Thymus (tissue), 14 donors: ENCODE measurements at places on chromosomes 7 and 10. TPM values are rescaled to one million over a fixed set of nuclear protein-coding genes. Genes with fewer than 3 reads are reported as not detected.

The HOXA1 gene
- total RNA-seq, result 0.28 TPM

The EGR2 gene
- 6.6 TPM for total RNA-seq

The AGBL3 gene
- 1.9 TPM for total RNA-seq

The PRTFDC1 gene
- 9.1 TPM for total RNA-seq

The C7orf57 gene
- 0.05 TPM for total RNA-seq

The MYOZ1 gene
- 0.61 TPM for total RNA-seq

The TMEM236 gene
- 0.24 TPM for total RNA-seq

The CNPY1 gene
- not detected for total RNA-seq

The TSPAN33 gene
- total RNA-seq, result 29.2 TPM

The LEP gene
- 0.05 TPM for total RNA-seq

The CLDN12 gene
- 8.1 TPM for total RNA-seq

The SAMD9L gene
- total RNA-seq, result 38.5 TPM

GRCh38 chr10:7948371-7949000, 106.0 kb upstream of the GATA3 start:
- no peak overlapping the region for H3K4me3 ChIP-seq
- H3K27ac ChIP-seq, result no peak overlapping the region
- H3K36me3 ChIP-seq, result no peaks in the 10 kb centered on the region
- H3K4me1 ChIP-seq, result peaks cover 3% of the 10 kb centered on the region
- H3K27me3 ChIP-seq, result no peaks in the 10 kb centered on the region

DNA sequence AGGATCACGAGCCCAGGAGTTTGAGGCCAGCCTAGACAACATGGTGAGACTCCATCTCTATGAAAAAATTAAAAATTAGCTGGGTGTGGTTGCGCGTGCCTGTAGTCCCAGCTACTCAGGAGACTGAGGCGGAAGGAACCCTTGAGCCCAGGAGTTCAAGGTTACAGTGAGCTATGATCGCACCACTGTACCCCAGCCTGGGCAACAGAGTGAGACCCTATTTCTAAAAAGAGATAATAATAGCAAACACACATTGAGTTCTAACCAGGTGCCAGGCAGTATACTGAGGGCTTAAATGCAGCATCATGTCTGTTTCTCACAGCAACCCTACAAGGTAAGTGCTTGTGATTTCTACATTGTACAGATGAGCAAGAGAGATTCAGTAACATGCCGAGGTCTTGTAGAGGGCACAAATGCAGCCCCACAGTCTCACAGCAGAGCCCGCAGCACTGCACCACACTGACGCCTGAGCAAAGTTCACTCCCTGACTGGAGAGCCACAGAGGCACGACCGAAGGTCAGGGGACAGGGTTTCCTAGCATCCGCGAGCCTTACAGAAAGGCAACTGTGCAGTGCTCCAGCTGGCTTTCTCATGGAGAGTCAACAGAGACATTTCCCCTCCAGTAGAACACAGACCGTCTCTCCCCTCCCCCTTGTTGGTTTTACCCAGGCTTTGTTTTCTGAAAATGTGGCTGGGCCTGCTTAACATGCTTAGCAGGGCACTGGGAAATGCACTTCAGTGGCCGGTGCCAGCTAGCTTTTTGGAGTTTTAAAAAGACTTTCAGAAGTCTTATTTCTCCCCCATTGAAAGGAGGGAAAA, 36.5 kb downstream of the PDSS1 start:
- no peak overlapping the region for H3K27ac ChIP-seq
- H3K27me3 ChIP-seq, result no peaks in the 10 kb centered on the region
- peaks cover 85% of the 10 kb centered on the region for H3K36me3 ChIP-seq
- no peak overlapping the region for H3K4me3 ChIP-seq
- no peaks in the 10 kb centered on the region for H3K4me1 ChIP-seq

GRCh38 chr10:48526011-48526821, 78.7 kb downstream of the ARHGAP22 start:
- H3K4me3 ChIP-seq, result no peak overlapping the region
- H3K27ac ChIP-seq, result no peak overlapping the region
- peaks cover 25% of the 10 kb centered on the region for H3K27me3 ChIP-seq
- no peak for DNase-seq

DNA sequence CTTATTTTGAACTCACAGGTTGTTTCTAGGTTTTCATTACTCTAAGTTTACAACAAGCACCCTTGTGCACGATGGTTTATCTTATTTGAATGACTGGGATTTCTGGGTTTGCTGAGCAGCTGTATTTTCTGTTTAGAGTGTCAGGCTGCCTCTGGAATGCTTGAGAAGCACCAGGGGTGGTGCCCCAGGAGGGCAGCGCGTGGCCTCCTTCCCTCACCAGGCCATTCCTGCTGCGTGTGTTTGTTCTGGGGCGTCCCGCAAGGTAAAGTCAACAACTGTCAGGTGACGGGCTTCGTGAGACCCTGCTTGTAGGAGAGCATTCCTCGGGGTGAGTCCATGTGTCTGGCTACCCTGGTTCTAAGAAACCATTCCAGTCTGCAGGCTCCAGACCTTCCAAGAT, 54.9 kb downstream of the FAM171A1 start:
- DNase-seq, result no peak
- H3K27ac ChIP-seq, result no peak overlapping the region
- no peak overlapping the region for H3K4me3 ChIP-seq
- H3K36me3 ChIP-seq, result no peaks in the 10 kb centered on the region

DNA sequence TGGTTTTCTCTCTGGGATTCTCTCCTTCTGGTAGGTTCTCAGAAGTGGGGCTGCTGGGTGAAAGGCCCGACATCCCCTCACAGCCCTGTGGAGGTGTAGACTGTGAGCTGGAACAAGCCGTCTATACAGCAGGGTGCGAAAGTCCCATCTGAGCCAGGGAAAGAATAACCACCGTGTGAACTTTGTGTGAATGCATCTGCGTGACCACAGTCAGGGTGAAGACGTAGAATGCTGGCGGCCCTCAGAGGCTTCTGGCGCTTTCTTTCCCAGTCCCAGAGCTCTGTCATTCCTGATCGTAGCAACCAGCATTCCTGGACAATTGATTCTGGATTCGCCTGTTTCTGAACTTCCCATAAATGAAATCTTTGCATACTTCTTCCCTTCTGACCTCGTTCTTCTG, 30.0 kb downstream of the ELFN1 start:
- DNase-seq, result no peak
- H3K4me3 ChIP-seq, result no peak overlapping the region
- H3K4me1 ChIP-seq, result peaks cover 2% of the 10 kb centered on the region
- H3K27ac ChIP-seq, result no peak overlapping the region
- H3K27me3 ChIP-seq, result peaks cover 30% of the 10 kb centered on the region

DNA sequence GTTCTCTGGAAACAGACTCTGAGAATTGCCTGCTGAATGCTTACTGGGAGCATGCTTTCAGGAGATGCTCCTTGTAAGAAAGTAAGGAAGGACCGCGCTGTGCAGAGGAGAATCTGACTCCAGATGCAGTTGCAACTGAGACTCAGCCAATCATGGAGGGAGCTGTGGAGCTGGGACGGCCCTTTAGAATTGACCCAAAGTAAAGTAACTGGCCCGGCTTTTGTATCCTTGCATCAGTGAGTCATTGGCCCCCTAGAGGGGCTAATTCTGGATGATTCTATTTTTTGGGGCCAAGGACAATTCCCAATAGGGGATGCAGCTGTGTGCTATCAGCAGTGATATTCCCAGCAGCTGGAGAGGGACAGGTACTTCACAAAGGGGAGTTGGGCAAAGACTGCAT, 170.4 kb downstream of the PTEN start:
- no peak overlapping the region for H3K4me3 ChIP-seq
- no peak overlapping the region for H3K27ac ChIP-seq
- no peak for DNase-seq

DNA sequence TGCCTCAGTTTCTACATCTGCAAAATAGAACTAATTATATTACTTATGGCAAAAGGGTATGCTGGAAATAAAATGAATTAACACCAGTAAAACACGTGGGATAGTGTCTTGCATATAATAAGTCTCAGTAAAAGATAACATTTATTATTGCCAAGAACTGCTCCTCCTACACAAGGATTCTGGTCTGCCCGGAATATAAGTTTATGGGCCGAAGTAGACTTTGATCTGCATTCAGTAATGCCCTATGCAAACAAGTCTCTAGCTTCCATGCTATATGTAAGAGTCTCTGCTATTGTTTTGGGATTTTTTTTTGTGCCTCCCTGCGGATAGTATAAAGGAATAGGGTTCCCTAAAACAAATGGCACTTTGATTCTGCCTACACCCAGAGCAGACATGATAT, 125.6 kb upstream of the SLC26A5 start:
- no peak overlapping the region for H3K4me3 ChIP-seq
- no peaks in the 10 kb centered on the region for H3K36me3 ChIP-seq
- no peak overlapping the region for H3K27ac ChIP-seq
- DNase-seq, result no peak

DNA sequence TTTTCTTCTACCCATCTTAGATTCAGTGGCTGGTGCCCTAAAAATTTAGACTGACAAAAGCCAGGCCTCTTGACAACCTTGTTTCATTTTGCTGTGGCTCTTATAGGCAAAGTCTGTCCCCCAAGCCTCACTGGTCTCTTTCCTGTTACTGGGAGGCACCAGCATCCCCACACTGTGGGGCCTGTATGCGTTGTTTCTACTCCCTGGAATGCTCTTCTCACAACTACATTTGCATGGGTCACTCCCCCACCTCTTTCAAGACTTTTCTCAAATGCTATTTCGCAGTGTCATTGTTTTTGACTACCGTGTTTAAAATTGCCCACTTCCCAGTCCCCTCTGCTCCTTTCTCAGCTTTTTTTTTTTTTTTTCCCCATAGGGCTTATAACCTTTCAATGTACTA, 108.7 kb upstream of the DGKB start:
- H3K4me1 ChIP-seq, result no peaks in the 10 kb centered on the region
- H3K36me3 ChIP-seq, result no peaks in the 10 kb centered on the region
- no peaks in the 10 kb centered on the region for H3K27me3 ChIP-seq
- no peak overlapping the region for H3K27ac ChIP-seq
- no peak overlapping the region for H3K4me3 ChIP-seq
- DNase-seq, result no peak

- H3K4me1 ChIP-seq, result peaks cover 29% of the 10 kb centered on the region
- H3K27ac ChIP-seq, result no peak overlapping the region
- no peak overlapping the region for H3K4me3 ChIP-seq
- no peaks in the 10 kb centered on the region for H3K27me3 ChIP-seq
Observed at GRCh38 chr7:150753239-150753638, 16.0 kb downstream of the GIMAP5 start.

- no peaks in the 10 kb centered on the region for H3K36me3 ChIP-seq
- H3K4me3 ChIP-seq, result no peak overlapping the region
- H3K4me1 ChIP-seq, result peaks cover 8% of the 10 kb centered on the region
- H3K27me3 ChIP-seq, result peaks cover 46% of the 10 kb centered on the region
- H3K27ac ChIP-seq, result no peak overlapping the region
- DNase-seq, result no peak
Observed at GRCh38 chr10:43311794-43312193, 44.9 kb upstream of the RASGEF1A start.

DNA sequence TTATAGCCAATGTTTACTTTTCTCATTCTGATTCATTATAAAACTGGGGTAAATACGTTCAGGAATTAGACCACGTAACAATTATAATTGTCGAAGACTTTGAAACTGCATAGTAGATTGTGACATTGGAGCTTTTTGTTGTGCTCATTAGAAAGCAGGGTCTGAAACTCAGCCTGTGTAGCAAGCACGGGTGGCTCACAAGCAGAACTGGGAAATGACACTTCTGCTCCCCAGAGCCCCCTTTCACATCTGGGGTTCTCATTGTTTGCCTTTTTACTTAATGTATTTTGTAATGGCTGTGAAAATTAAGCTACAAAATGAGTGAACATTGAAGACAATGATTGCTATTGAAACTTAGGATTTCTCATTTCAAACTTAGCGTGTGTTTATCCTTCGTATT, 72.9 kb downstream of the CDHR3 start:
- DNase-seq, result no peak
- no peak overlapping the region for H3K27ac ChIP-seq
- H3K27me3 ChIP-seq, result peaks cover 18% of the 10 kb centered on the region
- H3K36me3 ChIP-seq, result no peaks in the 10 kb centered on the region
- H3K4me3 ChIP-seq, result no peak overlapping the region
- no peaks in the 10 kb centered on the region for H3K4me1 ChIP-seq

- H3K27me3 ChIP-seq, result no peaks in the 10 kb centered on the region
- H3K4me1 ChIP-seq, result no peaks in the 10 kb centered on the region
- no peak overlapping the region for H3K4me3 ChIP-seq
- H3K27ac ChIP-seq, result no peak overlapping the region
- DNase-seq, result no peak
- H3K36me3 ChIP-seq, result no peaks in the 10 kb centered on the region
Observed at GRCh38 chr7:79352323-79352722, 101.1 kb downstream of the MAGI2 start.

DNA sequence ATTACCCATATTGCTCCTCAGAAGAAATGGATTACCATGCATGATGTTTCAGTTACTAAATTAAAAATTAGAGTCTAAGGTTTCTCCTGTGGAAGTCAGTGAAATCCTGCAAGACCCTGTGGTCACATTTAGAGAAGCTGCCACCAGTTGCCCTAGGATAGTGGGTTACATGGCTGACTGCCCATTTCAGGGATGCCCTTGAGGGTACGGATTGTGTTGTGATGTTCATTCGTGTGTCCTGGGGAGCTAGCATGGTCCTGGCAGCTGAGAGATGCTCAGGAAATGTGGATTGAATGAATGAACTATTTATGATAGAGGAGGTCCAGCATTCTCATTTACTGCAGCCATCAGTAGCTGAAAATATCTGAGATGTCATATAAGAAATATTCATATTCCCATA, 55.1 kb downstream of the TMEM178B start:
- H3K4me1 ChIP-seq, result no peaks in the 10 kb centered on the region
- no peak overlapping the region for H3K4me3 ChIP-seq
- H3K27me3 ChIP-seq, result no peaks in the 10 kb centered on the region
- H3K27ac ChIP-seq, result no peak overlapping the region
- no peaks in the 10 kb centered on the region for H3K36me3 ChIP-seq

DNA sequence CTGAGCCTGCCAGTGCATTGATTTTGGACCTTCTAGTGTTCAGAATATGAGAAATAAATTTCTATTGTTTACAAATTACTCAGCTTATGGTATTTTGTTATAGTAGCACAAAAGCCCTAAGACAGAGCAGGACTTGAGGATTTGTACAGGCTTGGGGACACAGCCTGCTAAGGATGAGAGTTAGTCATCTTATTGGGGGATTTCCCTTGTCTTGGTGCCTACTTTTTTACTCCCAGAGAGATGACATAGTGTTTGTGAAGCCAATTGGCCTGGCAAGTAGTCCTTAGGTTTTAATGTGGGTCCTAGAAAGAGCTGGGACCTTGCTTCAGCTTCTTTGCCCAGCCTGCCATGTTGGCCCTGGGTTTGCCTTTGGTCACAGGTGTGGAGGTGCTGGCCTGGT, 364.0 kb downstream of the REEP3 start:
- no peaks in the 10 kb centered on the region for H3K4me1 ChIP-seq
- DNase-seq, result no peak
- H3K27me3 ChIP-seq, result no peaks in the 10 kb centered on the region

GRCh38 chr7:124162667-124163066, 129.8 kb upstream of the TMEM229A start:
- no peak overlapping the region for H3K27ac ChIP-seq
- no peaks in the 10 kb centered on the region for H3K4me1 ChIP-seq
- no peak for DNase-seq
- H3K4me3 ChIP-seq, result no peak overlapping the region
- H3K36me3 ChIP-seq, result no peaks in the 10 kb centered on the region
- H3K27me3 ChIP-seq, result no peaks in the 10 kb centered on the region
